ENCODE measurements at places on chromosomes 12 and 14.

DNA sequence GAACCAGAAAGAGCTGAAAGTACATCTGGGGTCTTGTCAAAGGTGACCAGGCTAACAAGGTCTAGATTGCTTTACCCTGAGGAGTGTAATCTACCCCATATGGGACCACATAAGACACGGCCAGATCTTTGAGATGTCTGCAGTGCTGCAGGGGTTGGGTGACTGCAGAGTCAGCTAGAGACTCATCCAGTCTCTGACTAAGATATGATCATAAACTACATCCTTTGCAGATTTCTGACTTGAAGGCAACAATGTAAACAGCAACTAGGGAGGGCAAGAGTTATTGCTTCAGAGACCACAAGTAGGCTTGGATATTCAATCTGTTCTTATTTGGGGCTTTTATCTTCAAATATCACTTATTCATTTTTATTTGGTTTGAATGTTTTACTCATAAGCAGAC, 1080.5 kb upstream of the FOXG1 start:
- DNase-seq, result no peak

DNA sequence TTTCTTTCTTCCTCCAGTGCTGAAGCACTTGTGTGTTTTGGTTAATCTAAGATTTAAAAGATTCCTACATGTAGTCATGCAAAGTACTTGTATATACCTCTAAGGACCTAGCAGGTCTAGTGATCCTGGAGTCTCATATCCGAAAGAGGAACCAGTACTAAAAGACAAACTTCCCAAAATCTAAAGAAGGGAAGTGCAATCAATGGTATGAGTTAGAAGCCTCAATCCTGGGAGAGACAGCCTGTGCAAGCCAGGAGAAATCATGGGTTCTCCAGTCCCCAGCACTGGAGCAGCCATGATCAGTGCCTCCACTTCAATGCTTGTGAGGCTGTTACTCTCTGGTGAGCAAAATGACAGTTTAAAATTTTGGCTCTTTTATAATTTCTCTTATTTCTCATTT, 277.4 kb downstream of the DAD1 start:
- DNase-seq, result no peak

DNA sequence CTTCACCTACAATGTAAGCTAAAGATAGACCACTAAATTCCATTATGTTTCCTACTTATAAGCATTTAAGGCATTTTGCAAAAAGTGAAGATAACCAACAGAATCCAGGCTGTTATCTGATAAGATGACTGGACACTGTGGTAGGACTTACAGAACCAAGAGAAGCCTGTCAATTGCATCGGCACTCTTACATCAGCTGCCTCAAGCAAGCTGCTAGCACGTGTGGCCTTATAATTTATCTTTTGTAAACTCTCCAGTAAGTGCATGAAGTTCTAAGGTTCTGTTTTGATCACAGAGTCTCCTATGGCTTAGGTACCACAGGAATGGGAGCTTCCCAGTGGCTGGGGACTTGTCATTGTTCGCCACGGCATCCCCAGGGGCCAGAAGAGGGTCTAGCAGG, 88.7 kb downstream of the TRAFD1 start:
- no peak for DNase-seq

- no peak for DNase-seq
Measured at GRCh38 chr12:110677982-110678381, 10.9 kb downstream of the HVCN1 start.

- peak; percentile 63 for DNase-seq
Measured at GRCh38 chr14:30240685-30241084, 313.0 kb upstream of the PRKD1 start.

- DNase-seq, result no peak
Measured at GRCh38 chr14:95522556-95522955, 6.1 kb upstream of the SYNE3 start.

All from fibroblast of gingiva (primary cell).